ENCODE measurements at places on chromosomes 11 and 22.

GRCh38 chr11:117633976-117634755 lies 162.8 kb downstream of the DSCAML1 start:
- no peak for DNase-seq

GRCh38 chr22:47818496-47818895 lies 1056.0 kb downstream of the TBC1D22A start:
- no peak for DNase-seq

- no peak for DNase-seq
These were observed 109.5 kb upstream of the DDI1 start for GRCh38 chr11:103926990-103927389.

GRCh38 chr22:35349368-35349703 lies 31.6 kb upstream of the HMOX1 start:
- DNase-seq: no peak

- DNase-seq: no peak
These were observed 16.5 kb upstream of the MYOD1 start for GRCh38 chr11:17702876-17703275.

GRCh38 chr11:34940026-34940677 lies 23.7 kb downstream of the PDHX start:
- DNase-seq: peak; percentile 65

DNA sequence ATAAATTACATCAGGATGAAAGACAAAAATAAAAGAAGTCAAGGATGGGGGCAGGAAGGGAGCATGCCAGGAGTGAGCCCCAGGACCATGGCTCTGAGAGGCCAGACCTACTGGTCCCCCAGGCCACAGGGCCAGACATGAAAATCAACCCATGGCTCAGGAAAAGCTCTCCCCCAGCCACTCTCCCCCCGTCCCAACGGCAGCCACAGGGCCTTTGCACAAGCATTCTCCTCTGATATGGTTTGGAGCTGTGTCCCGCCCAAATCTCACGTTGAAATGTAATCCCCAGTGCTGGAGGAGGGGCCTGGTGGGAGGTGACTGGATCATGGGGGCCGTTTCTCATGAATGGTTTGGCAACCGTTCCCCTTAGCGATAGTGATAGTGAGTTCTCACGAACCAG lies 80.8 kb upstream of the ANO1 start:
- no peak for DNase-seq

DNA sequence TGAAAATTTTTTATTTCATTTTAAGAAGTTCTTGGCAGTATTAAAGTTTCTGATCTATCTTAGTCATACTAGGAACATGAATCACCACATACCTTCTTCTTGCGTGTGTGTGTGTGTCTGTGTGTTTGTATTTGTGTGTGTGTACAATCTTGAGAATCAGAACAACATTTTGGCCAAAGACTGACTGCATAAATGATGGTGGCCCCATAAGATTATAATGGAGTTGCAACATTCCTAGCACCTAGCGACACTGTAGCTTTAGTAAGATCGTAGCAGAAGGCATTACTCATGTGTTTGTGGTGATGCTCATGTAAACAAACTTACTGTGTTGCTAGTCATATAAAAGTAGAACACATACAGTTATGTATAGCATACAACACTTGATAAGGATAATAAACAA lies 205.4 kb downstream of the FAM76B start:
- DNase-seq: no peak

GRCh38 chr22:29987137-29987536 lies 93.1 kb upstream of the HORMAD2 start:
- no peak for DNase-seq

DNA sequence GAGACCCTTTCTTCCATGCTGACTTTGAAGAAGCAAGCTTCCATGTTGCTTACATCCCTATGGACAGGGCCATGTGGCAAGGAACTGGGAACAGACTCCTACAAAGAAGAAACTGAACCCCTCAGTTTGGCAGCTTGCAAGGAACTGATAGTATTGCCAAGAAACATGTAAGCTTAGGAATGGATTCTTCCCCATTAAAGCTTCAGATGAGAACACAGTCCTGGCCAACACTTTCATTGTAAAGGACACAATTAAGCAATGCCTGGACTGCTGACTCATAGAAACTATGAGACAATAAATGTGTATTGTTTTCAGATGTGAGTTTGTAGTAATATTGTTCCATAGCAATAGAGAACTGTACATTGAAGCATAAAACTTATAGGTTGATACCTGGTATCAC lies 82.4 kb downstream of the AASDHPPT start:
- DNase-seq: peak; percentile 12

DNA sequence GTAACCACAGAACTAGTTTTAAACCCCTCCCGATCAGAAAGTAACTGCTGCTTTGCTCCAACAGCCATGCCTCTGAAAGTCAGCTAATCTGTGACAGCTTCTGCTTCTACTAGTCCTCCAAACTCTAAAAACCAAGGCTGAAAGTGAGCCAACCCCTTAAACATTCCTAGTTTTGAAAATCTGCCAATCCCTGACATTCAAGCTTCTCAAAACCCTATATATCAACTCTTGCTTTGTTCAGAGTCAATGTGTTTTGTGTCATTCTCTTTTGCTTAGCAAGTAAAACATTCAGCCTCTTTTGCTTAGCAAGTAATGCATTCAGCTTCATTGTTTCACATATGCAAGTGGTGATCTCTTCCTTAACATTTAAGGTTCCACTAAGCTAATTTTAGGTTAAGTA lies 56.9 kb downstream of the ATG16L2 start:
- DNase-seq: no peak
